ENCODE measurements at places on chromosomes 6 and 20.
A peak's percentile ranks its signal among the peaks of the same experiment; 100 is the strongest.

DNA sequence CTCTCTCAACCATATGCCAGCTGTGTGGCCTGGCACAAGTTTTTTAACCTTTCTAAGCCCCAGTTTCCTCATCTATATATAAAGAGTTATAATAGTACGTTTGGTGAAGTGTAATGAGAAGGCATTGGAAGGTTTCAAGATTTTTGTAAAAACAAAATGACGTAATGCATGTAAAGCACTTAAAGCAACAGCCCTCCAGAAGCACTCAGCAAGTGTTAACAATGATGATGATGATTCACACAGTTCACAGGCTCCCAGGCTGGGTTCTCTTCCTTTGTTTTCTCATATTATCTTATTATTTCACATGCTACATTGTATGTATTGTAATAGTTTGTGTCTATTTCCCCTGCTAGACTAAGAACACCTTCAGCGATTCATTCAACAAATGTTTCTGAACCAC is 6.2 kb downstream of the CEP250 start:
- no peak for DNase-seq

DNA sequence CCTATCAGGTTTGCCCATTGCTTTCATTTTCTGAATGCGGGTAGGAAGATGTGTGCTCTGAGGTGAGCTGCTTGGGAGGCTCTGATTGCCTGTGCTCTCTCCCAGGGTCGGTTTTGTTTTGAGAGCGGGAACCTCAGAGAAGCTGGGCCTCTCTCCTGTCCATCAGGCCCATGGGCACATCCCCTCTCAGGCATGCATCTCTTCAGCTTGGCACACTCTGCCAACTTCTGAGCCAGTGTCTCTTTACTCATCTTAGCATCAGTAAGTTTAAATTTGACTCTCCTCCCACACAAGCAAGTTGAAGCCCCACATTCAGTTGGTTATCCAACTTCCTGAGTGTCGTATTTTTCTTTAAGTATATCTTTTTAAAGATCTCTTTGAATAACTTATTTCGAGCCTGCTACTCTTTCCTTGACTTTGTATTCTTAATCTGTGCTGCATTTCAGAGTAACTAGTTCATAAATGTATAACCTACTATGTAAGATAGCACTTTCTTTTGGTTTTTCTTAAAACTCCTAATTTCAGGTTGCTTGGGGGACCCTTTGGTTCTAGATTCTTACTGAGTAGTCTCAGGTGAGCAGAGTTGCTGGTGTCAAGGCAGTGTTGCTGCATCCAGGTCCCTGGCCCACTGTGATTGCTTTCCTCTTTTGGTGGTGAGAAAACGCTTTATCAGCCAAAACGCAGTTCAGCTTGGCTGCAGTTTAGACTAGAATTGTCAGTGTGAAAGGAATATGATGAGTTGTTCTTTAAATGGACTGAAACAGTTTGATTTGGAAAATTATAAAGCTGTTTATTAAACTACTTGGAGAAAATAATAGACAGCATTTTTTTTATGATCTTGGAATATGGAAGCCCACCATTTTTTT is 54.8 kb downstream of the SNX9 start:
- no peak for DNase-seq

DNA sequence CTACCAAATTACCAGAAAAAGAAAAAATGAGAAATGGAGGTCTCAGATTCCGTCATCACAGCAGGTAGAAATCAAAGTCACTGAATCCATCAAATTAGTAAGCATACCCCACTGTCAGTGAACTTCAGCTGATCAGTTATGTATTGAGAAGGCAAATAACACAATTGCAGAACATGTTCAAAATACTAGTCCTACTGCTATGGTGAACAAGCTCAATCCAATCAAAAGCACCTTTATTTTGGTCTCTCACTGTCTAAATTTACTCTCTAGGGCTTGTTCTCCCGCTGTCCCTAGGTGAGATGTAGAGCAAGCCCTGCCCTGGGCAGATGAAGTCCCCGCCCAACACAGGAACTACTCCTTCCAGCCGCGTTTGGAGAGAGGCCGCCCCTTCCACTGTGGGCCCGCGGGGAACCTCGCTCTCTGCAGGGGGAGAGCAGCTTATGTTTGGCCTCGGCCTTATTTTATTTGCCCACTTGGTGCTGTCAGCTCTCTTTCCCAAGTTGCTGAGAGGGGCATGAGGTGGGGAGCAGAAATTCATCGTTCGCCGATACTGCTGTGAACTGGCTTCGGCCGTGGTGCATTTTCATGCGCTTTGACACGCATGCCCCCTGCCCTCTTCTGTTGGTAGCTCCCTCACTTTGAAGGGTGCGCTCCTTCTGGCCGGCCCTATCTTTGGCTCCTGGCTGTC is 14.3 kb upstream of the MAP1LC3A start:
- DNase-seq, result no peak

DNA sequence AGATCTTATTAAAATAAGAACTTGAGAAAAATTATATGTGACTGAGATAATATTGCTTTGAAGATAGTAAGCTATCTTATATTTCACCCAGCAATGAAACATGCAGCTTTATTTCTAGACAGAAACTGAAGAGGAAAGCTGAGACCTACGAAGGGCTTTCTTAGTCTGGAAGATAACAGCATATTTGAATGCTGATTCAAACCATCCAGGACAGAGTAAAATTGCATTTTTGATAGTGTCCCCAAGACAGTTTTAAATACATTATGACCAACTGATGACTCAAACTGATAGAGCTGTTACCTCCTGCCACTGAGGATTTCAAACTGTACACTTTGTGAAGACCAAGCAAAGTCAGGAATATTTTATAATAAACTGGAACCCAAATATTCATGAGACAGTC is 409.6 kb downstream of the GRIK2 start:
- DNase-seq, result no peak

DNA sequence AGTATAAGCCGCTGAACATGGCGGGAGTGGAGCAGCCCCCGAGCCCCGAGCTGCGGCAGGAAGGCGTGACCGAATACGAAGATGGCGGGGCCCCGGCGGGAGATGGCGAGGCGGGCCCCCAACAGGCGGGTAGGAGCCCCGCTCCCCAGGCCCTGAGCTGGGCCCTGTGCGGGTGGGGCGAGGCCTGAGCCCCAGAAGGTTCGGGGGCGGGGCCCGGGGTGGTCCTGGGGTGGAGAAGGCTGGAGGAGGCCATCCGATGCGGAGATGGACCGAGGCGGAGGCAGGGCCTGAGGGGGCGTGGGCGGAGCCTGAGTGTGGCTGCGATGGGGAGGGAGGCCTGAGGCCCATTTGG is 7.1 kb downstream of the L3MBTL1 start:
- DNase-seq, result no peak

- no peak for DNase-seq
Measured at GRCh38 chr6:82906489-82906888, 159.2 kb downstream of the UBE3D start.

DNA sequence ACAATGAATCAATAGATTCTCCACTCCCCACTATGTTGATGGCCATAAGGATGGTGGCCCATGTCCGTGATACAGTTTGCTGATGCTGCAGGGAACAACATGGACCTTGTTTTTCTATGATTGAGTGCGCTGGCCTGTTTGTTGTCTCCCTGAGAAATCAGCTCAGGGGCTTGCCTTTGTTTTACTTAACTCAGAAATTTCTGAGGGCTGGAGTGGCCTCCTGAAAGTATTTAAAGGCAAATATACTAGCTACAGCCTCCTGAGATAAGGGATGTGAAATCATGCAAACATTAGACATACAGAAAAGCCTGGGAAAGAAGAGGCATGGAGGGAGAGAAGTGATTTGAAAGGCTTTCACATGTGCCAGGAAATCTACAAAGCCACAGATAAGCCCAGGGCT is 170.3 kb upstream of the FLRT3 start:
- DNase-seq, result no peak

- peak; percentile 23 for DNase-seq
Measured at GRCh38 chr6:43817192-43817591, 47.2 kb downstream of the VEGFA start.

DNA sequence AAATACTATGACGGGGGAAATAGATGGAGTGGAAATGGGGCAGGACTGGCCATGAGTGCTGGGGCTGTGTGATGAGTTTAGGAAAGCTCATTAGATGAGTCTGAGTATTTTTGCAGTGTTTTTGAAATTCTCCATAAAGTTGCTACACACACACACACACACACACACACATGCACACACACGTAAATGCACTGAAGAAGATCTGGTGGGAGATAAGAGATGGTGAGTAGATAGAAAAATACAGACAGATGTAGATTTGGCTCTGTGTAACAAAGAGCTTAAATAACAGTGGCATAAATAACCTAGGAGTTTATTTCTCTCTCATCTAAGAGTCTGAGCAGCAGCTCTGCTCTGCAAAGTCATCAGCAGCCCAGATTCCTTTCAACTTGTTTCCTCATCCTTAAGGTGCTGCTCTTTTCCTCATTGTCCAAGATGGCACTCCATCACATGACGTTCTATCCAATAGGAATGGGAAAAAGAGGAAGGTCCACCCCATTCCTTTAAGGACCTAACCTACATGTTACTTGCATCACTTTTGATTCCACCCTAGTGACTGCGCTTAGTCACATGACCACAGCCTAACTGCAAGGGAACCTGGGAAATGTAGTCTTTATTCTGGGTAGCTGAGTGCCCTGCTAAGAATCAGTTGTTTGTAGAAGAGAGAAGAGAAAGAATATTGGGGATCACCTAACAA is 76.4 kb downstream of the EYA2 start:
- DNase-seq, result no peak

GRCh38 chr20:22690616-22691179 is 106.3 kb upstream of the FOXA2 start:
- DNase-seq, result no peak

GRCh38 chr6:54335871-54336270 is 27.6 kb downstream of the TINAG start:
- DNase-seq, result peak; percentile 90

DNA sequence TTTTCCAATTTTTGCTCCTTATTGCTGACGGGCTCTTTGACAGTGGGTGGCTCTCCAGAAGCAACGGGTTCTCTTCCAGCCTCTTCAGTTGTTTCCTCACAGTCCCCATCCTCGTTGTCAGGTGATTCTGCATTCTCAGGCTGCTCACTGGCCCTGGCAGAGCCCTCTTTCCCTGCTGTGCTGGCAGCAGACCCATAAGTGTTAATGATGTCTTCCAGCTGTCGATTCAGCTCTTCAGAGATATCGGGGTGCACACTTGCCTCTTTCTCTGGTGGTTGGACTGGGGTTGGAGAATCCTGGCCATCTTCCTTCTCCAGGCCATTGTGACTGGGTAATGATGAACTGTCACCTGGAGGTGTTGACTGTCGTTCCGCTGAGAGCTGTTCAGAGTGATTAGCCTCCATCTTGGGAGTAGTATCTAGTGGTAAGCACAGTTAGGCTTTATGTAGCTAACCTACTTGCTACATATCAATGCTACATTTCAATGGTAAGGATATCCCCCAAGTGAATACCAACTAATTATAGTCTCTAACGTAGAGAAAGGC is 3.2 kb downstream of the TXLNB start:
- DNase-seq, result no peak

DNA sequence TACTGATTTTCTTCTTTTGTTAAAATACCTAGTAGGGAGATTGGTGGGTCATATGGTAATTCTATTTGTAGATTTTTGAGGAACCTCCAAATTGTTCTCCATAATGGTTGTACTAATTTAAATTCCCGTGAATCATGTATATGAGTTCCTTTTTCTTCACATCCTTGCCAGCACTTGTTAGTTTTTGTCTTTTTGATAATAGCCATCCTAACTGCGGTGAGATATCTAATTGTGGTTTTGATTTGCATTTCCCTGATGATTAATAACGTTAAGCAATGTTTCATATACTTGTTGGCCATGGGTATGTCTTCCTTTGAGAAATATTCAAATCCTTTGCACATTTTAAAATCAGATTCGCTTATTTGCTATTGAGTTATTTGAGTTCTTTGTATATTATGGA is 110.9 kb downstream of the JAG1 start:
- no peak for DNase-seq

- DNase-seq, result no peak
Measured at GRCh38 chr6:26118999-26119398, 31.8 kb downstream of the HFE start.

GRCh38 chr6:64712606-64713005 is 994.4 kb downstream of the EYS start:
- no peak for DNase-seq

GRCh38 chr20:20292472-20292871 is 75.4 kb upstream of the INSM1 start:
- DNase-seq, result no peak

DNA sequence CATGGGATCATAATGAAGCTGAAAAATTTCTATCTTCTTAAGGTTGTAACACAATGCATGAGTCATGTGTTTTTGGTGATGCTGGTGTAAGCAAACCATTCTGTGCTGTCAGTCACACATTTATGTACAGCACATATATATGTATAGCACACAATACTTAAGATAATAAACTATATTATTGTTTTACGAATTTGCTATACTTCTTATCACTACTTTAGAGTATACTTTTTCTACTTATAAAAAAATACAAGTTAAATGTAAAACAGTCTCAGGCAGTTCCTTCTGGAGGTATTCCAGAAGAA is 920.1 kb upstream of the FLRT3 start:
- no peak for DNase-seq

DNA sequence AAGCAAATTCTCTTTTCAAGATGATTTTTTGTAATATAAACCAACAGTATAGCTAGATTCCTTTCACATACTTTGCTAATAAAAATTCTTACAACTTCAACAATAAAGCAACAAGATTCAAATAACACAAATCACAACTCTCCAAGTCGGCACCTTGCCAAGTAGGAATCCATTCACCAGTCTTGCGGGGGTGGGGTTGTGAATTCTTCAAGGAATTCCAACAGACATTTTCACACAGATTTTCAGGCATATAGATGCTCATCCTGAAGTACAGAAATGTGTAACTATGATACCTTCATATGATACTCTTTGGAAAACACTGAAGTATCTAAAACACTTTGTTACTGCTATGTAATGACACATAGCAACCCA is 36.5 kb downstream of the SCML4 start:
- no peak for DNase-seq

GRCh38 chr6:5563086-5563485 is 301.8 kb downstream of the FARS2 start:
- no peak for DNase-seq

GRCh38 chr6:137647762-137648447 is 153.7 kb upstream of the OLIG3 start:
- DNase-seq, result no peak

- DNase-seq, result no peak
Measured at GRCh38 chr6:132937466-132937906, 123.1 kb downstream of the RPS12 start.

DNA sequence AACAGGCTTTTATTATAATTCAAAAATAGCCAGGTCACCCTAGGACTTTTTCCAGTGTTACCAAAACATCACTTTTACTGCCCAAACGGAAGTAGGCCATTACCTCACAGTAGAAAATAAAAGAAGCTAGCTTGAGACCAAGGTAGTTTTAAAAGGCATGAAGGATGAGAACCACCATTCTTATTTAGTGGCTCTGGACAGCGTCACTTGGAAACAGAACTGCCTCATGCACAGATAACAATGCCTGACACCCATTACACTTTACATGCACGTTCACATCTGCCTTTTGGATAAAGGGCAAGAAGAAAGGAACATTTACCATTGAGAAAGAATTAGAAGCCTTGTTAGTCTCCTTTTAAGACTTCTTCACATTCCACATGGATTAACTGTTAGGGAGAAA is 1.9 kb upstream of the PAQR8 start:
- DNase-seq, result no peak

GRCh38 chr6:104829183-104829958 is 30.3 kb downstream of the HACE1 start:
- no peak for DNase-seq

GRCh38 chr6:4446982-4447381 is 311.6 kb upstream of the ECI2 start:
- DNase-seq, result no peak
